ENCODE measurements at places on chromosomes 4 and X. TPM values are rescaled to one million over a fixed set of nuclear protein-coding genes. Genes with fewer than 3 reads are reported as not detected.

IDH3G gene
- total RNA-seq = 93.4 TPM

SMIM10 gene
- 5.5 TPM for total RNA-seq

MAGEA9B gene
- not detected for total RNA-seq

PF4V1 gene
- not detected for total RNA-seq

EDA2R gene
- total RNA-seq = 2.0 TPM
